ENCODE measurements at places on chromosomes 5 and 9.

DNA sequence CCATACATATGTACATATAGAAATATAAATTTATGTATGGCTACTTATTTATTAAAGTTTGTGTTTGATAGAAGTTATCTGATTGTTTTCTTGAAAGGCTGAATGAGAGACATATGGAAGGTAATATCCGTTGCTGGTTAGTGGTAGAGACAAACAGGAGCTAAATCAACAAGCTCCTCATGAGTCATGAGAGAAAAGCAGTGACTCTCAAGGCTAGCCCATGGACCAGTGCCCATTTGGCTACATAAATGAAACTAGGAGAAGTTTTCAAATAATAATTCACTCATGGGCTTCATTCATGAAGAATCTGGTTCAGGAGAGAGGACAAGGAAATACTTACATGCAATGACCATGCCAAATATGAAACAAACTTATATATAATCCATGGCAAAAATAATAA is 504.5 kb upstream of the ITGA1 start:
- no peak for DNase-seq

DNA sequence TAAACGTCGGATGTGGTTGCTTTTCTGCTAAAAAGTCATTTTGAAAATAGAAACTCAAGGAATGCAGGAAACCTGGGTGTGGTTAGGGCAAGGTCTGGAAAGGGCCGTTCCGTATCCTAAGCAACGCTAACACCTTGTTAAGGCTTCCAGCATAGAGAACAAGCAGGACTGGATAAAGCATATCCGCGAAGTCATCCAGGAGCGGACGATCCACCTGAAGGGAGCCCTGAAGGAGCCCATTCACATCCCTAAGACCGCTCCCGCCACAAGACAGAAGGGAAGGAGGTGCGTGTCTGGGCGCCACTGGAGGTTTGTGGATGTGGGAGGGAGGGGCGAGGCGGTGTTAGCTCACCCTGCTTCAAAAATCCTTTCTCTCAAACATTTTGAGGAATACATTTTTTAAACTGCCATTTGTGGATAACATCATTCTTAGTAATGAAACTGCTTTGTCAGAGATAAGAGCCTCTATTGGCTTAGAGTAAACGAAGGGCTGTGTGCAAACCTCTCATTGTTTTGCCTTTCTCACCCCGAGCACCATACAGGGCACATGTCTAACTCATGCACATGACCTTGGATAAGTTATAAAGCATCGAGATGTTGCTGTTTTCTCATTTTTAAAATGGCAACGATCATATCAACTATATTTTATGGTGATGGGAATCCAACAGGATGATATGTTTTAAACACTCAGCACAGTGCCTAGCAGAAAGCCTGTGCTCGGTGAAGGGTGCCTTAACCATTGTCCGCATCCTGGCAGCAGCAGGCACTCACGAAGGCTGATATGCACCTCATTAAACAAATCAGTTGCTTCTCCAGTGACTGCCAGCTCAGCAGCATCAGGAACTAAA is 175.7 kb upstream of the OTULINL start:
- DNase-seq, result no peak

GRCh38 chr5:33241802-33242201 is 199.0 kb upstream of the TARS1 start:
- no peak for DNase-seq

GRCh38 chr9:8632493-8632892 is 832.9 kb upstream of the DMAC1 start:
- no peak for DNase-seq

DNA sequence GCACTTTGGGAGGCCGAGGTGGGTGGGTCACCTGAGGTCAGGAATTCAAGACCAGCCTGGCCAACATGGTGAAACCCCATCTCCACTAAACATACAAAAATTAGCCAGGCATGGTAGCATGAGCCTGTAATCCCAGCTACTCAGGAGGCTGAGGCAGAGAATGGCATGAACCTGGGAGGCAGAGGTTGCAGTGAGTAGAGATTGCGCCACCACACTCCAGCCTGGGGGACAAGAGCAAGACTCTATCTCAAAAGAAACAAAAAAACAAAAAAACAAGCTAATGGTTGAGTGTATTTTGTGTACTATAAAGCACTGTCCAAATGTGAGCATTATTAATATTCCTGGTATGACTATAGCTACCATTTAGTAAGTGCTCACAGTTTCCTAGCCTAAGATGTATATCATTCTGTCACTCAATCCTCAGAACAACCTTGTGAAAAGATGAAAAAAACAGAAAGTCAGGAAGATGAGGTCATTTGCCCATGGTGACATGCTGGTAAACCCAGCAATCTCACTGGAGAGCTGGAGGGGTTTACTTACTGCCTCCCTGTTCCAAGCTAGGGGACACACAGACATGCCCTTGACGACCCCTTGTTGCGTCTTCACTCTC is 27.7 kb downstream of the ARHGEF37 start:
- DNase-seq, result no peak

DNA sequence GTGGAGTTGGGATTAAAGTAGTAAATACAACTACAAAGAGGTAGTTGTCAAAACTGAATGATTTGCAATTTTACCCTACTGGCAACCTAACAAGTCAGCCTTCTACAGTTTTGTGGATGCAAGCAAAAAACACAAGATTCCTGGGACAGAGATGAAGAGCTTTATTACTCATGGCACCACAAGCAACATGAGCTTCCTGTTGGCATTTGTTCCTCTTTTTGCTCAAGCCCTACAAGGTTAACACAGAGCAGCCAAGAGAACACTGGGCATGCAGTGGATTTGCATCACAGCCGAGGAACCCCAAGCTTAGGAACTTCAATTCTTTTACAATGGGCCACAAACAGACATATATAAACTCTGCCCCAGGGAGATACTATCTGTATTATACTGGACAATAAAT is 28.8 kb upstream of the DMAC1 start:
- no peak for DNase-seq

DNA sequence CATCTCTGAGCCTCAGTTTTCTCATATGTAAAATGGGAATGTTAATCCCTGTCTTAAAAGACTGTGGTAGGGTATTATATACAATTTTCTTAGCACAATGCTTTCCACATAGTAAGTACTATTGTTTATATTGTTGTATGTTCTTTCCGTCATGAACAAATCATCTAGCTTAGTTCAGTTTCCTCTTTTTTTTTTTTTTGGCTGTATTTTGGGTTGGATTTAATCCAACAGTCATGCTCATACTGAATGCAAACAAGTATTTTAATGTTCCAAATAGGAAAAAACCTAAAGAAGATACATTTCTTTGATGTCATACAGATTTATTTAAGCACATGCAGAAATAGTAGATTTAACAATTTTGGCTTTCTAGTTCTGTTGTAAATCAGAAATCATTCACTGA is 95.1 kb downstream of the RNF180 start:
- DNase-seq, result no peak

GRCh38 chr5:56129288-56129687 is 103.8 kb downstream of the ANKRD55 start:
- DNase-seq, result no peak

DNA sequence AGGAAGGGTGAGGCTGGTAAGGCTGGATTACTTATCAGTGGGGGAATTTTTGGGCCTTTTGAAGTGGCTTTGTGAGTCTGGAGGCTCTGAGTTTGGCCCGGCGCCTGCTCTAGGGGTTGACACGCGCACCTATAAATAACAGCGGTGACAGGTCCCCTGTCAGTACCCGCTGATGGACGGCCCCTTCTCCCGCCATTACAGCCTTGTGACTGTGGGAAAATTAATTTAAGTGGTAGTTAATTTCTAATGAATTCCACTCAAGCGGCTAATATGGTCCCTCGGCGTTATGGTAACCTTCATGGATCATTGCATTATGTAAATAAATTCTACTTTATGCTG is 16.5 kb downstream of the MRPL36 start:
- DNase-seq, result no peak
